ENCODE measurements at places on chromosomes 4 and X. TPM values are rescaled to one million over a fixed set of nuclear protein-coding genes. Genes with fewer than 3 reads are reported as not detected.

DNA sequence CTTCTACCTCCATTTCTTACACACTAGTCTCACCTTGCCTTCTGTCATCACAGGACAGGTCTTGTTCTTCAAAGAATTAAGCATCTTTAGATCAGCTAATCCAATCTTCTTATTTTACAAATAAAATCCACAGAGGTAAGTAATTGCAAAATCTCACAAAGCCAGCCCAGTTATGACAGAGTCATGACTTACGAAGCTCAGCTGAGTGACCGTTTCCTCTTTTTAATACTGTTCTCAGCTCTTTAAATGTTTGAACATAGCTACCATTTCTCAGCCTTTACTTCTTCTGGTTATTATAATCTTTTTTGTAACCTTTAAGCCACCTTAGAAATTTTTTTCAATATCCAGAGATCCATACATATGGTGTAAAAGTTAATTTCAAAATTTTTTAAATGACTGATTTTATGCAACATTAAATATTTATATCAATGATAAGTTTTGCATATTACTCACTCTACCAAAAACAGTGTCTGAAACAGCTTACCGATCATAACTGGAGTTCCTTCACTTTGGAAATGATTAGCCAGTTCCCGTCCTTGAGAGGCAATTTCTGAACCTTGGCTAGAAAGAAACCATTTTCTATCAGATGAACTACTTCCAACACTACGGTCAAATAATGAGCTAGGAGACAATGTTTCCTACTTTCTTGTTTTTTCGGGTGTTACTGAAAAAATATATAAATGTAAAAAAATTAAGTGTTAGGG, 8.8 kb downstream of the ANKRD37 start:
- no peak for DNase-seq

DNA sequence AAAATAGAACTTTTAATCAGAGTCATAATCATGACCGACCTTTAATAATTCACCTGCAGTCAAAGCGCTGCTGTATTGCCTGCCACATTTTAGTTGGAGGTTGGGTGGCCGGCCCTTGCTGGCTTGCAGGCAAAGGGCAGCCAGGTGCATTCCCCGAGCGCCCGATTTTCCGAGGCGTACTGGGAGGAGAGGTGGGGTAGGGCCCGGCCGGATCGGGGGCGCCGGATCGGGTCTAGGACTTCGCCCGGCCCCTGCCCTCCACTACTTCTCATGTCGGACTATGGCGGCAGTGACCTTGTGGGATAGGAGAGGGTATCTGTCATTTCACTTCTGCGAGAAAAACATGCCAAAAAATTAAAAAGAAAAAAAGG, 2.5 kb upstream of the RS1 start:
- no peak for DNase-seq

DNA sequence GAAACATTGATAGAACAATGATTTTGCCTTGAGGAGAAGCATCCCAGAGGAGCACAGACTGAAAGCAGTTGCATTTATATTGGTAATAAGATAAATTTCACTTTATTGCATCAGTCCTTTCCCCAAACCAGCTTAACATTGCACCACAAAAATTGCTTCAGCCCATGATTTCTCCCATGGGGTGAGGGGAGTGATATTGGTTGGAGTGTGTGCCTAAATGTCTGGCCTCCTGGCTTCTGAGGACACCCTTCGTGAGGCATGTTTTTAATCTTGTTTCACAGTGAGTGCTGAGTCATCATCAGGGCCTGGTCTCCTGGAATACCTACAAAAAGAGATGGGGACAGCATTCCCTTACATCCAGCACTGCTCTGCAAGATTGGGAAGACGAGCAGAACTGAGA, 487.9 kb downstream of the C4orf33 start:
- DNase-seq = no peak

Gene SPACA5
- not detected for total RNA-seq

Gene KCTD8
- not detected for total RNA-seq

GRCh38 chr4:56241500-56241899, 145.8 kb downstream of the AASDH start:
- no peak for DNase-seq

Gene MAGED4B
- total RNA-seq = 0.52 TPM

- DNase-seq = no peak
Observed at GRCh38 chrX:54758114-54759055, 39.7 kb downstream of the ITIH6 start.

All from HCT116 (cell line).